ENCODE measurements at places on chromosomes 4 and X.

DNA sequence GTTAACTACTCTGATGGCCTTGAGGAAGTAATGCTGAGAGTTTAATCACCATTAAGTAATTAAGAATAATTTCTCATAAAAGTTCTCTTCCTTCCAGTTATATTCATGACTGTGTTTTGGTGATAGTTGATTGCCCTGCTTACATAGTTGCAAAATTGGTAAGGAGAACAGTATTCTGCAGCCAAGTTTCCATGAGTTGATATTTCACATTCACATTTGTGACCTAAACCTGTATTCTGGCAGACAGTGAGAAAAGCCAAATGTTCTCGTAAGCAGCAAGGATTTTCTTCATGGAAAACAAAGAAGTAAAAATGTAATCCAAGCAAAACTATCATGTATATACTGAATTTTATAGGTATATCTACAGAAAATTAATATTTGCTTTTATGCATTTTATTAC is 187.8 kb upstream of the NUDT6 start:
- DNase-seq = no peak

DNA sequence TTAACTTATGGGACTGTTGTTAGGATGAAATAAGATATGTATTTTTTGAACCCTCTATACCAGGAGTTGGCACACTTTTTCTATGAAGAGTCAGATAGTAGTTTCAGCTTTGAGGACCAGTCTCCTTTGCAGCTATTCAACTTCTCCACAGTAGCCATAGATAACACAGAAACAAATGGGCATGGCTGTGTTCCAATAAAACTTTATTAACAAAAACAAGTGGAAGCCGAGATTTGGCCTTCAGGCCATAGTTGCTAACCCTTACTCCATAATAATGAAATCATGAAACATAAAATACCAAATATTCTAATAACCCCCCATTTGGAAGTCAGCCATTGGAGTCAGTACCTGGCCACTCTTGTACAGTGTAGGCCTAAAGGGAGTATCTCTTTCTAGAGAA is 30.6 kb downstream of the ARX start:
- no peak for DNase-seq

GRCh38 chr4:127623797-127624083 is 9.0 kb upstream of the INTU start:
- no peak for DNase-seq

DNA sequence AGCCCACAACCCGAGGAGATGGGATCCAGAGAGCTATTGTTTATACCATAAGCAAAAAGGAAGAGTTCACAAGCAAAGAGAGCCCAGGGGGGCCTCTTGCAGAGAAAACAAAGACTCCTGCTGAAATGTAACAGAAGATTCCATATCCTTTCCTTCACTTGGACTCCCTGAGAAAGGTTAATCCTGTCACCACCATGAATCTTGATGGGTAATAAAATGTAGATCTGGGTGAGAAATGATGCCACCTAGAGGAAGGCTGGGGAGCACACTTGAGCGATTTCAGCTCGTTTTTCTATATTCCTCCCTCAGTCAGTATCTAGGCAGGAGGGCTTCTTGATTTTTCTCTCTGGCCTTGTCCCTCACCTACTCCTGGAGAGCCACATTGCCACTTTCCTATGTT is 10.2 kb upstream of the KCNE5 start:
- DNase-seq = no peak

- DNase-seq = no peak
Observed at GRCh38 chr4:165402375-165402774, 23.6 kb downstream of the CPE start.

GRCh38 chrX:40016749-40017148 is 81.0 kb downstream of the BCOR start:
- no peak for DNase-seq

GRCh38 chr4:184988611-184989010 is 29.7 kb upstream of the HELT start:
- DNase-seq = no peak

DNA sequence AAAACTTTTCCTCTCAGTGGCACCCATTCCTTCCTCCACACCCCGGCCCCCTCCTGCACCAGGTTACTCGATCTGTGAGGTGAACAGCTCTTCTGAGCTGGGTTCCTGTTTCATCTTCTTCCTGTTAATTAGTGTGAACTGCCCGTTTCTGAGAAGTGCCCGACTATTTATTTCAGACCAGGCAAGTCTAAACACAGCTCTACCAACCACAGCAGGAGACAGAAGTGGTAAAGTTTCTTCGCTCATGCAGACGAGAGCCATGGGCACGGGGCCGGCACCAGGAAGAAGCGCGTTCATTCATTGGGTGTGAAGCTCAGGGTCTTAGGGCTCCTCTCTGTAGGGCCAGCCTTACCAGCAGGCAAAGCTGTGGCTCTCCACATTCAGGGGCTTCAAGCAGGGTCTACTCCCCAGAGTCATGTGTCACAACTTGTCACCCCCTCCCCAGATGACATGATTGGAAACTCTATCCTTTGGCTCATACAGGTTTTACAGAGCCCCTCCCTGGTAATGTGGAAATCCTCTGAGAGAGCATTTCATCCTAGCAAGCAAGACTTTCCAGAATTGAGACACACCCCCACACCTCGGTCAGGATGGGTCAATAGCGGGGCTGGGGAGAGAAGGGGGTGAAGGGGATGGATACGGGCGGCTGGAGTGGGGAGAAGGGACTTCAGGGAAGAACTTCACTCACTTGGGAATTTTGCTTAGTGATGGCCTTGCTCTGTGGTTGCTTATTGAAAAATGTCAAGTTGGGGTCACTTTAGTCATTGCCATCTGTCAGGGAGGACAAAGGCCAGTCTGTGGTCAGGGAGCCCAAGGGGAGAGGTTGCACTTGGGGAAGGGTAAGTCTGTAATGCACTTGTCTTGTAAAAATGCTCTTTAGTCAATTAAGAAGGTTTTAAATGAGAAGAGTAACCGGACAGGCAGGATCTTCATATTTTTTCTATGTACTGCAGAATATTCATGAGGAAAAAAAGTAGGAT is 121.6 kb upstream of the TRIM2 start:
- no peak for DNase-seq

- DNase-seq = no peak
Observed at GRCh38 chr4:138445098-138445497, 202.9 kb upstream of the SLC7A11 start.

- DNase-seq = no peak
Observed at GRCh38 chr4:57373991-57374390, 263.8 kb upstream of the IGFBP7 start.

- no peak for DNase-seq
Observed at GRCh38 chr4:128603081-128603480, 206.4 kb upstream of the JADE1 start.

DNA sequence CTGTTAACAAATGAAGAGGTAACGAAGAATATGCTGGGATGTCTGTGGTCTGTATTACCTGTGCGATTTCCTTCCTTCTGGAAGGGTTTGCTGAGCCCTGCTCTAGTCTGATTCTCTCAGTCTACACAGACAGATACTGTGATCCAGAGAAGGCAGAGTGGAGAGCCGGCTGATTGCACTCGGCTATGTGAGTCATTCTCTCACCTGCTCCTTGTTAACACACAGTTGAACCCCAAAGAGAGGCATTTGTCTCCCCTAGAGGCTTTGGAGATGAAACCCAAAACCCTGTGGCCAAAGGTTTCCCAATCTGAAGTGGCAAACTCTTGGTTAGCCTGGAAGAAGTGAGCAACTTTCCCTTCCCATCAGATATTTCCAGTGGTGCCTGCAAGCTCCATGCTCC is 78.1 kb upstream of the GPC4 start:
- no peak for DNase-seq

DNA sequence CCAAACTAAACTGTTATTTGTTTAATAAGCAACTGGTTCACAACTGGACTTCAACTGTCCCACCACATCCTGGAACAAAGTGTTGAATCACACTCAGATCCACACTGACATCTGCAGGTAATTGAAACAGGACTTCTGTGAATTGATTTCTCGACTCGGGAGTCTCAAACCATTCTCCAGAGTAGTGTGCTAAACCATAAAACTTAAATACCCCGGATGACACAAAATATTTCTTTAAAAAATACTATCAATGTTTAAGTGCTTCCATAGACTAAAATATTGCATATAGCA is 95.4 kb upstream of the PLAC1 start:
- DNase-seq = no peak

GRCh38 chr4:56876264-56876663 is 31.4 kb upstream of the REST start:
- no peak for DNase-seq

DNA sequence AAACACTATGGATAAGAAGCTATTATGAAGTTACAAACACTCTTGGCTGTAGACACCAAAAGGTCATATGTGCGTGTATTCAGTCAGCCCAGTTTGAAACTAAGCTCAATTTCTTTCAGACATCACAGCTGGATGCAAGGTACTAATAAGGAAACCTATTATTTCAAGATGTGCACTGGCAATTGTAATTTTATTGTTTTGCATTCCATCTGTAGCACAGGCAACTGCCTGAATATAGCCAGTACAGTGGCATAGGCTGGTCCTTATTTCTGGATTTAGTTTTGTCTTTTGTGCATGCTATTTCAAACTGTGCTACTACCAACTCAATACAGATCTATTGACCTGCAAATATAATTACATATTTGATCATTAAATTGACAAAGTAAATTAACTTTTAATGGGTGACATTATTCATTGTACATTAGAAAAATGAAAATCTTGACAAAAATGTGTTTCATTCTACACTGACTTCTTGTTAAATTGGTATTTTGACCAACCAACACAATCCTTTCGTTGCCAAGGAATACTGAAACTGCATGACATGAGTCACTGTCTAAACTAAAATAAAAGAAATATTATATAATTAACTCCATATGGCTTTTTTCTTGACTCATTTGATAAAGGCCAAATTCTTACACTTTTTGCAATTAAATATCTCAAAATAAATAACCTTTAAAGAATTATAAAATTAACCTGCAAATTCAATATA is 594.3 kb upstream of the ADGRL3 start:
- no peak for DNase-seq

DNA sequence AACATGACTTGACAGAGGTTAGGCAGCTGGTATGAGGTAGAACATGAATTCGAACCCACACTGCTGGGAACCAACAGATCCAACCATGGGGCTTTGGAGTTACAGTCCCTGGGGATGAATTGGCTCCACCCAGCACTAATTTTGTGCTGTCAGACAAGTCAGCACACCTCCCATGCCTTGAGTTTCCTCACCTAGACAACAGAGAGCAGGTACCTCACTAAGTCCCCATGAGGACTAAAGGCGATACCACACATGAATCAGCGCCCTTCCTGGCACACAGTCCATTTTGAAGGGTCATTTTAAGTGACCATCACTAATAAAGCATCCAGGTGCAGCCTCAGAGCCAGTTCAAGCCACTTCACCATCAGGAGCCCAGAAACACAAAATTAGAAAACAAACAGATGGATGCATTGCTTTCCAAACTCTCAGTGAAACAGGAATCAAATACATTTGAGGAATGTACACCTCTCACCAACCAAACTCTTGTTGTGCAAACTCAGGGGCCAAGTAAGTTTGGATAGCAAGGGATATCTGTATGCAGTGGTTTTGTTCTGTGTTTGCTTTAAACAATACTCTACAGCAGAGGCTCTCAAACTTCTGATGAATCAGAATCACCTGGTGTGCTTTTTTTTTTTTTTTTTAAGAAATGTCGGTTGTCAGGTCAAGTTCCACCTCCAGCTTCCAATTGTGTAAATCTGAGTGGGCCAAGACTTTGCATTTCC is 10.1 kb downstream of the IDS start:
- DNase-seq = peak; percentile 2

- DNase-seq = no peak
Observed at GRCh38 chr4:181259081-181259709, 984.0 kb upstream of the TENM3 start.

GRCh38 chr4:110514889-110515479 is 39.0 kb downstream of the ENPEP start:
- DNase-seq = no peak

All from vagina (tissue), 2 donors.